ENCODE measurements at places on chromosomes 6 and 20.
A peak's percentile ranks its signal among the peaks of the same experiment; 100 is the strongest.

- no peak for DNase-seq
Measured at GRCh38 chr6:156821707-156822106, 44.5 kb downstream of the ARID1B start.

- no peak for DNase-seq
Measured at GRCh38 chr6:167079853-167080297, 43.0 kb upstream of the CCR6 start.

DNA sequence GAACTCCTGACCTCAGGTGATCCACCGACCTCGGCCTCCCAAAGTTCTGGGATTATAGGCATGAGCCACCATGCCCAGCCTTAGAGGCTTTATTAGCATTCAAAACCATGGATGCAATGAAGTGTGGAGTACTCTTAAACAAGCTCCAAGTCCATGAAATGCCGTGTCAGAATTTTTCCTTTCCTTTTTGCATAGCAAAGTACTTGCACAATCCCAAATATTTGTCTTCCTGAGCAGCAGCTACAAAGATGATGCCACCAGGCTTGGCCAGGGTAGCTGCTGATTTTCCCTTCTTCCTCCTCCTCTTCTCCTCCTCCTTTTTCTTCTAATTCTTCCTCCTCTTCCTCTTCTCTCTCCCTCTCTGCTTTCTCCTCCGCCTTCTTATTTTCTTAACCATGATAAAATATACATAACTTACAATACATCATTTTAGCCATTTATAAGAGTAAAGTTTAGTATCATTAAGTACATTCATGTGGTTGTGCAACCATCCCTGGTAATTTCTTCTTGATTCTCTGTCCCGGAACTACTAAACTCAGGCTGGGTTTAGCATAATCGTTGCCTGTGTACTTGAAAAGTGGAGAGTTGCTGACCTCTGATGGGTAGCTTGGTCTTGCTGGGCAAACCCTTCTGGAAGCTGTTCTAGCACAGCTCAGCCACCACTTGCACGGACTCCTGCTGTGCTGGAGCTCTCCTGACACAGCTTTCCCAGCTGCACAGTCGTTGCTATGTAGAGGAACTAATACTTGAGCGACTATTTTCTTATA is 20.3 kb downstream of the MUCL3 start:
- no peak for DNase-seq

DNA sequence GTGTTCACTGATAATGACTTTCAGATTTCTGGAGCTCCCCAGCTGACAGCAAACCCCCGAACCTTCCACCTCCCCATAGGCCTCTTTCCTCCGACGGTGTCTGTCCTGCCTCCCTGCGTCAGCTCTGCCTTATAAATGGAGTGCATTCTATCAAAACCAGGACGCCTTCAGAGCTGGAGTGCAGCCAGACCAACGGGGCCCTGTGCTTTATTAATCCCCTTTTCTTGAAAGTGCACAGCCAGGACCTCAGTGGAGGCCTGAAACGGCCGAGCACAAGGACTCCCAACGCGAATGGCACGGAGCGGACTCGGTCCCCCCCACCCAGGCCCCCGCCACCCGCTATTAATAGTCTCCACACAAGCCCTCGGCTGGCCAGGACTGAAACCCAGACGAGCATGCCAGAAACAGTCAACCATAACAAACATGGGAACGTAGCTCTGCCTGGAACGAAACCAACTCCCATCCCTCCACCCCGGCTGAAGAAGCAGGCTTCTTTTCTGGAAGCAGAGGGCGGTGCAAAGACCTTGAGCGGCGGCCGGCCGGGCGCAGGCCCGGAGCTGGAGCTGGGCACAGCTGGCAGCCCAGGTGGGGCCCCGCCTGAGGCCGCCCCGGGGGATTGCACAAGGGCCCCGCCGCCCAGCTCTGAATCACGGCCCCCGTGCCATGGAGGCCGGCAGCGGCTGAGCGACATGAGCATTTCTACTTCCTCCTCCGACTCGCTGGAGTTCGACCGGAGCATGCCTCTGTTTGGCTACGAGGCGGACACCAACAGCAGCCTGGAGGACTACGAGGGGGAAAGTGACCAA is 42.3 kb upstream of the NAA20 start:
- DNase-seq = no peak

DNA sequence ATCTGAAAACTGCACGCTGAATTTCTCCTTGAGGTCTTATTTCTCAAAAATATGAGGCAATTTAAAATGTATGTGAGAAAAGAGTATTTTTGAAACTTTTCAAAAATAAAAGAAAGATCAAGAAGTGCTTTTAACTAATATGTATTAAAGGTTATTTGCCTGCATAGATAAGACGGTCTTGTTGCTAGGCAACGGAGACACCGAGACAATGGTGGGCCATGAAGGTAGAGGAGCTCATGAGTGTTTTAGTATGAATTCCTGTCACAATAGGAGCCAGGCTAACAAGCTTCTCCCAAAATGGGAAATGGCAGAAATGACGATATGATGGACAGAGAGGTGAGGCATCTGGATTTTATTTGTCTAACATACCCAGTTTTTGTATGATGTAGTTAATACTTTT is 308.2 kb downstream of the SLC35F1 start:
- DNase-seq = no peak

GRCh38 chr20:62760471-62760855 is 35.8 kb upstream of the MRGBP start:
- DNase-seq = no peak

DNA sequence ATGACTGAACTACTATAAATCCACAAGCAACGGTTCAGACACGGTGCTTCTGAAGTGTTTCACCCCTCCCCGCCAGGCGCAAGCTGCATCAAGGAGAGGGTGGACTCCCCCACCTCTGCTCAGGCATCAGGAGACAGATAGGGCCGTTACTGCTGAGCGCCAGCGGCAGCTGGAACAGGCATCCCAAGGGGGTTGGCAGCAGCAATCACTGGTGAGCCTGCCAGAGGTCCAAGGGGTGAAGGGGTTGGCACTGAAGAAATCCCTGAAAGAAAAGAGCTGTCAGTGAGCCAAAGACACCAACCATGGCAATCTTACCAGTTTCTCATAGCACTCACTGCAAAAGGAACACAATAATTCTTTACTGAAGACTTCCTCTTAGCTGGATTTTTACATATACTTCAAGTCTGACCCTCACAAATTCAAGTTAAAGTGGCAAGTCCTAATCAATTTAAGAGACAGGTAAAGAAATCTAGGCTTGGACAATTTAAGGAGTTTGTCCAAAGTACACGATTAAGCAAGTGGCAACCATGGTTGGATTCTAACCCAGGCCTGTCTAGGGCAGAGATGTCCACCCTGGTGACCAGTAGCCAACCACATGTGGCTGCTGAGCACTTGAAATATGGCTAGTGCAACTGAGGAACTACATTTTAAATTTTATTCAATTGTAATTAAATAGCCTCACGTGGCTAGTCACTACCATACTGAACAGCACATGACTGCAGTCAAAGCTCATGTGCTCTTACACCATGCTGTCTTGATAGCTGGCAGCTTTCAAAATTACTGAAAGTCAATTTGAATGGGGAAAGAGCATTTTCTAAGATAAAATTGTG is 21.7 kb upstream of the TBC1D20 start:
- DNase-seq = no peak

- no peak for DNase-seq
Measured at GRCh38 chr6:26538572-26538902, 371 bp downstream of the HMGN4 start.

- DNase-seq = no peak
Measured at GRCh38 chr20:25011831-25012241, 19.3 kb upstream of the APMAP start.

GRCh38 chr6:10550764-10551163 is 29.6 kb downstream of the GCNT2 start:
- DNase-seq = no peak

- DNase-seq = no peak
Measured at GRCh38 chr6:6218759-6219085, 101.7 kb downstream of the F13A1 start.

GRCh38 chr6:54135665-54136369 is 24.6 kb downstream of the MLIP start:
- no peak for DNase-seq

DNA sequence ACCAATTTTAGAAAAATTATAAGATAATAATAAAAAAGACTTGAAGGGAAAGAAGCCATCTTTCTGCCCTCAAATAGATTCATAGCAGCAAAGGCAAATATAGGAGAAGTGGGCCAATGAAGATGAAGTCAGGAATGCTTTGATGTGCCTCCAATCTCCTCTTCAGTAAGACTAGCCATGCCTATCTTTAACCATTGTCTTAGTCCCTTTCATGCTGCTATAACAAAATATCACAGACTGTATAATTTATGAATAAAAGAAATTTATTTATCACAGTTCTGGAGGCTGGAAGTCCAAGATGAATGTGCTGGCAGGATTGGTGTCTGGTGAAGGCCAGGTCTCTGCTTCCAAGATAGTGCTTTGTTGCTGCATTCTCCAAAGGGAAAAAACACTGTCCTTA is 18.8 kb upstream of the SLC17A3 start:
- DNase-seq = no peak

GRCh38 chr6:61538801-61539200 is 747.2 kb downstream of the KHDRBS2 start:
- DNase-seq = no peak

- DNase-seq = no peak
Measured at GRCh38 chr6:150600010-150600300, 270 bp downstream of the PLEKHG1 start.

GRCh38 chr6:53532061-53532797 is 12.7 kb downstream of the GCLC start:
- no peak for DNase-seq

GRCh38 chr20:40930561-40930960 is 98.1 kb upstream of the TOP1 start:
- no peak for DNase-seq

- DNase-seq = no peak
Measured at GRCh38 chr6:582370-582769, 74.5 kb downstream of the HUS1B start.

- DNase-seq = no peak
Measured at GRCh38 chr6:6872459-6873344, 235.1 kb upstream of the RREB1 start.

DNA sequence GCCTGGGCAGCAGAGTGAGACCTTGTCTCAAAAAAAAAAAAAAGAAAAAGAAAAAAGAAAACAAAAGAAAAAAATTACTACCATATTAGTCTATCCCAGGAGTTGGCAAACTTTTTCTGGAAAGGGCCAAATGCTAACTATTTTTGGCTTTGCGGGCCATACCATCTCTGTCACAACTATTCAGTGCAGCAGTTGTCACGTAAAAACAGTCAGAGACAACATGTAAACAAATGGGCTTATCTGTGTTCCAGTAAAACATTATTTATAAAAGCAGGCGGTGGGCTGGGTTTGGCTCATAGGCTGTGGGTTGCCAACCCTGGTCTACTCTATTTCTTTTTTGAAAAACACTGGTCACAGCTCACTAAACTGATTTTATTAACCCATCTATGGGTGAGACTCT is 53.4 kb downstream of the EYA2 start:
- DNase-seq = no peak

DNA sequence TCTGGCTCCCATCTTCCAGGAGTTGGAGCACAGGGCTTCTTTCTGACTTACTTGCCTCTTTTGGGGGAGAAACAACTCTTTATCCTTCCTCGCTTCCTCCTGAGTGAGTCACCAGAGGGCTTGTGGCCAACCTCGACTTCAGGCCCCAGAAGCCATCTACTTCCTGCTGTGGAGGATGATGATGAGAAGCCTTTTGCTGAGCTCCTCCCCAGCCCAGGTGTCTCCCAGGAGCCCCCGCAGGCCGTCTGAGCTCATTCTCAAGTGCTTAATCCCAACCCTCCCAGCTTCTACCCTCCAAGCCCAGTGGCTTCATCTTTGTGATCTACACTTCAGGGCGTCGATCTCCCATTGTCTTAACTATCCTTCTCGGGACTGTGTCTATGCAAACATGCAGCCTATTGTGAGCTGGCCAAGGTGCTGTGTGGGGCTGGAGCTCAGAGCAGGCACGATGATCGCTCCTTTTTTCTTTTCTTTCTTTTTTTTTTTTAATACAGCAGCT is 27.9 kb downstream of the SDCBP2 start:
- peak; percentile 55 for DNase-seq

DNA sequence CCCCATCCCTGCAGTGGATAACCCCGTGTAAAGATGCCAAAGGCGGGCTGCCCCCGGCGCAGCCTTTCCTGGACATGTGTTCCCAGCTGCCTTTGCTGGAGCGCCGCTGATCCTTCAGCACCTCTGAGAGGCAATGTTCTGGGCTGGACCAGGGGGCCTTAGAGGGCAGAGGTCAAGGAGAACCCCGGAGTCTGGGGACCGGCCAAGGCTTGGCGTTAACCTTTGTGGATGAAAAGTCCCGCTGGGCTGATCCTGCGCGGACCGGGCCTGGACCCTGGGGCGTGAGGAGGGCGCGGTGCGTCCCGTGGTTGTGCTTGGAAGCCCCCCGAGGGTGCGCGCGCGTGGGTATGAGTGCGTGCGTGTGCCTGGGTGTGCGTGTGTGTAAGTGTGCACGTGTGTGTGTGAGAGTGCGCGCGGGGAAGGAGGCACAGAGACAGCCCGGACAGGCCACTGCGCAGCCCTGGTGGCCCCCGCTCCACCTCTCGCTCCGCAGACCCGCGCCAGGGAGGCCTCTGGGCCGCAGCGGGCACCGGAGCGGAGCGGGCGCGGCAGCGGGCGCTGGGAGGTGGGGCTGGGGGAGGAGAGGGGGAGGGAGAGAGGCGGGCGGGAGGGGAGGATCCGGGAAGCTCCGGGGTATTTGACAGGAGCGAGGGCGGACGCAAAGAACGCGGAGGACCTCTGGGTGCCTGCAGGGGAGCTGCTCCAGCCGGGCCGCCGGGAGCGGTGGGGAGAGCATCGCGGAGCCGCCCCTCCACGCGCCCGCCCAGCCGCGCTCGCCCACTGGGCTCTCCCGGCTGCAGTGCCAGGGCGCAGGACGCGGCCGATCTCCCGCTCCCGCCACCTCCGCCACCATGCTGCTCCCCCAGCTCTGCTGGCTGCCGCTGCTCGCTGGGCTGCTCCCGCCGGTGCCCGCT is at the start of gene SMOC2:
Gene SMOC2, plus strand, starts transcription at position 665 of the 914 bp plus-strand sequence. Its CDS starts 187 bp downstream, at position 852.
- no peak for DNase-seq

- DNase-seq = no peak
Measured at GRCh38 chr6:154874773-154875592, 120.1 kb upstream of the TIAM2 start.

GRCh38 chr6:127691146-127691545 is 114.2 kb downstream of the C6orf58 start:
- no peak for DNase-seq

- DNase-seq = peak; percentile 80
Measured at GRCh38 chr20:57390604-57391438, at the start of gene RBM38. Gene RBM38, plus strand, starts transcription at chr20:57391396. Its CDS starts 186 bp downstream, at chr20:57391582.

DNA sequence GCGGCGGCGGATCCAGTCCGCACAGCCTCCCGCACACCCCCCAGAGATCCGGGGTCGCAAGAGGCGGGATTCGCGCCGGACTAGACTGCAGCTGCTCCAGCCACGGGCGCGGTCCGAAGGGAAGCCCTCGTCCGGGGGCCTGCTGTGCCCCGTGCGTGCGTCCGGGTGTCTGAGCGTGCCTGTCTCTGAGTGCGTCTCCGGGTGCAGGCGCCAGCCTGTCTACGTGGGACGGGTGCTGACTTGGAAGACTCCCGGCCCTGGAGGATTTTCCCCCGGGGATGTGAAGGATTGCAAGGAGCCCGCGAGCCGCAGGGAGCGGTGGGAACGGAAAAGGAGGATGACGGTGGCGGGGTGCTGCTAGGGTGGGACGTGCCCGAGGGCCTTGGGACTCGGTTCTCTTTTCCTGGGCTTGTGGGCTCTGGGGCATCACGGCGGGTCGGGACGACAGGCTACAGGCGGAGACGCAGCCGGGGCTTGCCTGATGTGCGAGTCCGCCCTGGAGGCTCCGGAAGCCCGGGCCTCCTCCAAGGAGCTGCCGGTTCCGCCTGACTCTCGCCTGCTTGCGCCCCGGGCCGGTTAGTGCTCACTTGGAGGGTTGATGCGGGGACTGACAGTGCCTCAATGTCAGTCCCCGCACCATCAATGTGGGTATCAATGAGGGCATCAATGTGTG is 5.7 kb downstream of the MAFB start:
- no peak for DNase-seq
